Activated CD4-positive, alpha-beta T cell treated with anti-CD3 and anti-CD28 coated beads for 24 hours (primary cell): ENCODE measurements at places on chromosomes 1 and 21.
A peak's percentile ranks its signal among the peaks of the same experiment; 100 is the strongest.

- DNase-seq = no peak
Measured at GRCh38 chr1:234920843-234921140, 207.8 kb downstream of the TOMM20 start.

- peak; percentile 18 for DNase-seq
Measured at GRCh38 chr1:181179987-181180365, 91.5 kb downstream of the IER5 start.

DNA sequence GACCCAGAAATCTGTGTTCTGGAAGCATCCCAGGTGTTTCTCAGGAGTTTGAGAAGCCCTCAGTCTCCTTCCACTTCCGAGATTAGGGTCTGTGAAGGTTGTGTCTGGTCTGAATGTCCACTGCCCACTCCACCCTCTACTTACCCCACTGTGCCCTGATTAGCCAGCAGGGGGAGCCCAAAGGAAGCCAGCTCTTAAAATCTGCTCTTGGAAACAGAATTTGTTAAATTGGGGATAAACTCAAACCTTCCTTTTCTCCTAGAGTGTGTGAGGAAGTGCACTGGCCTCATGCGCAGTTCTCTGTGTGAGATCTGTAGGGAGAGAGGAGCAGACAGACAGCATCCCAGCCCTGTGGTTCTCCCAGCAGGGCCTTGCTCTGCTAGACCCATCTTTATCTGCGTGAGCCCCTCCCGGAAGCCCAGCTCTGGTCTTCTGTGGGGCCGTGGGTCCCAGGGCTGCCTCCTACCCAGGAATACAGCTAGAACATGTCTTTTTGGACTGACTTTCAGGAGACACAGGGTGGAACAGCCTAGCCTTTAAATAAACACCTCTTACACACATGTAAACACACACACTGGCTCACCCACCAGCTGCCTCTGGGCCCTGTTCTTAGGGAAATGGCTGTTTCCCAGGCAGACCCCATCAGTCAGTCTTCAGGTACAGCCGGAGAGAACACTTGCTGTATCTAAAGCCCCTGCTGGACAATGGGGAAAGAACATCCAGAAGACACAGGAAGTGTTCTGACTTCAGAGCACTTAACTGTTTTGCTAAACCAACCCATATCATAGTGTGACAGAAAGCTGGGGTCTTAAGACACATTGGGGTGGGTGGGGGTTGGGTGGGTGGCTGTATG lies 52.2 kb downstream of the SMYD2 start:
- DNase-seq = peak; percentile 6

GRCh38 chr1:46223472-46223943 lies 20.4 kb downstream of the LURAP1 start:
- DNase-seq = peak; percentile 39

DNA sequence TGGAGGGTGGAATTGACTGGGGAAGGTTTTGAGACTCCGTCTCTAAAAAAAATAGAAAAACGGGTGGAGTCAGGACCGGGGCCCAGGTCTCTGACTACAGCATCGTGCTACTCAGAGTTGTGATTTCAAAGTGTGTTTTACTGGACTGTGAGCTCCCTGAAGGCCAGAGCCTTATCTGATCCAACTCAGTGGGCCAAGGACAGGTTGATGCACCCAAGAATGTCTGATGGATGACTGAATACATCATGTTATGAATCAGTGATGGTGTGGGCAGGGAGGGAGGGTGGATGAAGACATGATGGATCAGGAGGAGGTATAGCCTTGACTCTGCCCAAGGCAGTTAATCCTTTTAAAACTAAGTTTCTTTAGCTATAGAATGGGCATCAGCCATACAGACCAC lies 81.6 kb downstream of the FOXD2 start:
- DNase-seq = no peak

- DNase-seq = no peak
Measured at GRCh38 chr1:10658396-10659066, 137.9 kb downstream of the CASZ1 start.

DNA sequence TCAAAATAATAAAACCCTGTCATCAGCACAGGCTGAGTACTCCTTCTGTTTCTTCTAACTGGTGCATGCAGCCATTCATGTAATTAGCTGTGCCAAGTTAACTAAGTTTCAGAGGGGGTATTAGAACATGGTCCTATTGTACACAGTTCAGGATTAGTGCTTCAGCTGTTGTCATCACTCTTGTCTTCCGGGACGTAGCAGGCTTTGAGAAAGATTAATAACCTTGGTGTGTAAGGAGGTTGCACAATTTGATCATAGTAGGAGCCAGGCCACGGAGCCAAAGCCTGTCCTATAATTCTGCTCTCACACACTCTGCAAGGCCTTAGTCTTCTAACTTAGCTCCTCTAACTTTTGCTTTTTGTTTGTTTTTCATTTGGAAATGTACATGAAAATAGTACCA lies 44.7 kb downstream of the PTGFRN start:
- DNase-seq = no peak

DNA sequence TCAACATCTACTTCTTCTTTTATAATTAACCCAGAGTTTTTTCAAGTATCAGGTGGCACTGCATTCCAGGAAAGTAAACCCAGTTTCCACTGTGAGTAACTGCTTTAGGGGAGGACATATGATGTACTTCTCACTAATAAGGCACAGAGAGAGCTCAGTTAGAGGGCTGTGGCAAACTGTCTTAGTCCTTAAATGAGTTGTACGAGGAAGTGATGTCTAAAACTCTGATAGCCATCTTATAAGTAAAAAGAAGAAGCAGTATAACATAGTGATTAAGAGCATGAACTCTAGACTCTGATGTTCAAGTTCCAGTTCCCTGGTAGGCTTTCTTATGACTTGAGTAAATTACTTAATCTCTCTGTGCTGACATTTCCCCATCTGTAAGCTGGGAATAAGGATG lies 58.7 kb upstream of the PTGS2 start:
- no peak for DNase-seq
